Mammary epithelial cell (primary cell): ENCODE measurements at places on chromosomes 6 and 20. TPM values are rescaled to one million over a fixed set of nuclear protein-coding genes. Genes with fewer than 3 reads are reported as not detected.

The PHACTR1 gene
- not detected for polyA plus RNA-seq

DNA sequence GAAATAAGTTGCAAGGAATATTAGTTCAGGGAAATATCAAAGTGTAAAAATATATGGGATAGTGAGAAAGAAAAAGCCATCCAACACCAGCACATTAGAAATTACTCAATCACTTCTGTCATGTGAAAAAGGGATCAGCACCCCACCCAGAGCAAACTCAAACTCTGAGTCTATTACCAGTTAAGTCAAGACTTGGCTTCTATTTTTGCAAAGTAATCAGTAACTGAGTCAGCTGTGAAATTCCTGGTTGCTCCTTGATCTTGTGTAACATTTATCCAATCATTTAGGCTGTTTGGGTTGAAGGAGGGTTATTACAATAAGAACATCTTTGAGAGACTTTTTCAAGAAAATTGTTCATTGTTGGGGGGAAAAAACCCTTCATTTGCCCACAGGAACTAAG is 51.2 kb downstream of the SLC22A23 start:
- peak; percentile 70 for DNase-seq

The BPIFB4 gene
- not detected for polyA plus RNA-seq

DNA sequence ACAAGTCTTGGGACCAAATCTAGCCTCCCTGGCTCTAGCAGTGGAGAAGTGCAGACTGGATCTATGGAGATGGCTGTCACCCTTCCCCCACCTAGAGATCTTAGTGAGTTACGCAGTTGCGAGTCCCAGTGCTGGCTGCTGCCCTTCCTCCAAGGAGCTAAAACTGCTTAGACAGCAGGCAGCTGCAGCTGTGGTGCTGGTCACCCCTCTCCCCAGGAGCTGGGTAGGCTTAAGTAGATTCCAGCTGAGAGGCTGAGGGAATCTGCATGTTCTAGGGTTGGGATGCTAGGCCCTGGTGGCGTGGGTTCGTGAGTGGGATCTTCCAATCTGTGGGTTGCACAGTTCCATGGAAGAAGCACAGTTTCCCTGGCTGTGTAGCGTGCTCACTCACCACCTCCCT is 120.2 kb downstream of the SLC35B3 start:
- no peak for DNase-seq

- DNase-seq: no peak
Observed at GRCh38 chr20:9482180-9482579, 32.2 kb upstream of the LAMP5 start.
